Stimulated activated CD8-positive, alpha-beta memory T cell treated with anti-CD3 and anti-CD28 coated beads, Interleukin-12 subunit alpha, Interleukin-12 subunit beta, amount 100 ng/mL, for 4 hours (primary cell): ENCODE measurements at places on chromosomes 1 and 21.

- DNase-seq = no peak
Measured at GRCh38 chr1:183195142-183195574, 9.1 kb downstream of the LAMC2 start.

DNA sequence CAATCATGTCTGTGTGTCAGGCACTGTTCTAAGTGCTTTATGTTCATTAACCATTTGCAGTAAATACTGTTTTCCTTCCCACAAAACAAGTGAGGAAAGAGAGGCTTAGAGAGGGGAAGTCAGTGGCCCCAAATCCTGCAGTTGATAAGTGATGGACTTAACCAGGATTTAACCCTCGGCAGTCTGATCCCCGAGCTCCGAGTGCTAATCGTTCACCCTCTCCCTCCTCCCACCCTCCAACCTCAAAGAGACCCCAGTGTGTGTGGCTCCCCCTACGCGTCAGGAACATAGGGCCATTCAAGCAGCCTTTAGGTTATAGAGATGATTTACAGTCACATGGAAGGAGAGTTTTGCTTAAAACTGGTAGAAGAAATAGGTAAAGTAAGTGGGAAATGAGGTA lies 47.2 kb downstream of the SCCPDH start:
- no peak for DNase-seq

DNA sequence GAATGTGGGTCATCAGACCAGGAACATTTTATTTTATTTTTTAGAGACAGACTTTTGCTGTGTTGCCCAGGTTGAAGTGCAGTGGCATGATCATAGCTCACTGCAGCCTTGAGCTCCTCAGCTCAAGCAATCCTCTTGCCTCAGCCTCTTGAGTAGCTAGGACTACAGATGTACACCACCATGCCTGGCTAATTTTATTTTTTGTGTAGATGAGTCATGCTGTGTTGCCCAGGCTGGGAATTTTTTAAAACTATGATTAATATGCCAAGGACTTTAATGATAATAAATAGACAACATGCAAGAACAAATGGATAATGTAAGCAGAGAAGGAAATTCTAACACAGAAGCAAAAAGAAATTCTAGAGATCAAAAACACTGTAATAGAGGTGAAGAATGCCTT lies 142.4 kb downstream of the AK5 start:
- DNase-seq = no peak

- DNase-seq = no peak
Measured at GRCh38 chr1:245129319-245130240, 25.2 kb upstream of the KIF26B start.

DNA sequence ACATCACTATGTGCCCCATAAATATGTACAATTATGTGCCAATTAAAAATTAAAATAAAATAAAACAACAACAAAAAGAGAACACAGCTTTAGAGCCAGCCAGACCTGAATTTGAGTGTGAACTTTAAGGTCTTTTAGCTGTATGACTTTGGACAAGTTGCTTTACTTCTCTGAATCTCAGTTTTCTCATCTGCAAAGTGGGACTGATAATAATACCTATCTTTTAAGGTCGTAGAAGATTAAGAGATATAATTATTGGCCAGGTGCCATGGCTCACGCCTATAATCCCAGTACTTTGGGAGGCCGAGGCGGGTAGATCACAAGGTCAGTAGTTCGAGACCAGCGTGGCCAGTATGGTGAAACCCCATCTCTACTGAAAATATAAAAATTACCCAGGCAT lies 3.3 kb upstream of the VPS72 start:
- no peak for DNase-seq

GRCh38 chr1:152220166-152221163 lies 3.5 kb downstream of the HRNR start:
- no peak for DNase-seq

GRCh38 chr1:149927056-149927562 lies 494 bp downstream of the SF3B4 start:
- DNase-seq = no peak

GRCh38 chr1:87368907-87369306 lies 40.2 kb downstream of the LMO4 start:
- DNase-seq = no peak

DNA sequence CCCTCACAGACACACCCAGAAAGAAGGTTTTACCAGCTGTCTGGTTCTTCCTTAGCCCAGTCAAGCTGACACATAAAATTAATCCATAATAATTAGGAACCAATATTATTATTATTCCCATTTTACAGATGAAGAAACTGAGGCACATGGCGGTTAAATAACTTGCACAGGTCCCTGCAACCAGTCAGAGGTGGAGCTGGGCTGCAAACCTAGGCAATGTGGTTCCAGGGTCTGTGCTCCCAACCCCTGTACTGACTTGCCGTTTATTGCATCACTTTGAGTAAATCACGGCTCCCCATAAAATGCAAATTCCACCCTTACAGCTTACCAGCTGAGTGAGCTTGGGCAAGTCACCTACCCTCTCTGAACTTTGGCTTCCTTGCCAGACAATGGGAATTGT lies 179.2 kb upstream of the POU3F1 start:
- no peak for DNase-seq

DNA sequence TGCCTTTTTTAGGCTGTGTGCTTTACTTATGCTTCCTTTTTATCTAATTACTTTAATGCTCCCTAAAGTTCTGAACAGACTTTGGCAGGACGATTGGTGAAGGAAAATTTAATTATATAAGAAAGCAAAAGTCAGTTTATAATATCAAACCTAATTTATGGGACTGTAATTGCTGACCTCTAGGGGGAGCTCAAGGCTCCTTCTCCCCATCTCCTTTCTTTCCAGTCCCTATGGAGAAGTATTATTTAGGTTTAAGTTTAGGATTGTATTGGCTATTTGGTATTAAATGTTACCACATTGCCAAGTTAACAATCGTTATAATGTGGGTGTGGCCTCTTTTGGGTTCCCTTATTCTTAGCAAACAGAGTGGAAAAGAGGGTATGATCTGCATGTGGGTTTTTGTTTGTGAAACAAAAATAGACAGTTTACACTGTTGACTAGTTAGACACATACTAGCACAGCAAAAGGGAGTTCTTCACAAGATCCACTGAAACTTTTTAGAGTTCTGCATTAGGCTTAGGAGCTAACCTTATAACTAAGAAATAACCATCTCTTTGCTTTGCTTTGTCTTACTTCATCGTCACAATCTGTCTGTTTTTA lies 48.2 kb upstream of the TNFSF4 start:
- no peak for DNase-seq

DNA sequence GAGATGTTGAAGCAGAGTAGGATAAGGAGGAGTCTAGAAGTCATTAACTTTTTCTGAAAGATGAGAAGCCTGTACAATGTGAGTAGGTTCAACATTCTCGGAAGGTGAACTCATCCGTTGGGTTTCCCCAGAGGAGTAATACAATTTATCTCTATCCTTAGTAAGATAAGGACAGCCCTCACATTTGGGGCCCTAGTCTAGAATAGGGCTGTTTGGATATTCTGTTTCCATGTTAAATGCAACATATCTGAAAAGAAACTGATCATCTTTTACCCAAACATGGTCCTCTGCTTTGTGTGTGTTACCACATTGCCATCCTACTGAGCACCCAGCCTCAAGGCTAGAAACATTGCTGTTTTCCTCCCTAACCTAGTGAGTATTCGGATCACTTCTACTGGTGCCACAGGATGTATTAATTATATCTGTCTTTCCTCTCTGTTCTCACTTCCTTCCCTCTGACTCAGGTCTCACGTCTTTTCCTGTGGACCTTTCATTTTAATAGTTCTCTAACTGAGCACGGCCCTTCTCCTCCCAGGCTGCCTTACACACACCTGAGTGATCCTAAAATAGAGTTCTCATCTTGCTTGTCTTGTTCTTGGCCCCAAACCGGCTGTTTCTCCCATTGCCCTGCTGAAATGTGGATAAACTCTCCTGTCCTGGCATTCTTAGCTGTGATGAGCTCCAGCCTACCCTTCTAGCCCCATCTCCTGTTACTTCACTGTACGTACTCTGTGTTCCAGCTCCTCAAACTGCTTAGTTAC lies 91.7 kb downstream of the CDC14A start:
- DNase-seq = no peak

DNA sequence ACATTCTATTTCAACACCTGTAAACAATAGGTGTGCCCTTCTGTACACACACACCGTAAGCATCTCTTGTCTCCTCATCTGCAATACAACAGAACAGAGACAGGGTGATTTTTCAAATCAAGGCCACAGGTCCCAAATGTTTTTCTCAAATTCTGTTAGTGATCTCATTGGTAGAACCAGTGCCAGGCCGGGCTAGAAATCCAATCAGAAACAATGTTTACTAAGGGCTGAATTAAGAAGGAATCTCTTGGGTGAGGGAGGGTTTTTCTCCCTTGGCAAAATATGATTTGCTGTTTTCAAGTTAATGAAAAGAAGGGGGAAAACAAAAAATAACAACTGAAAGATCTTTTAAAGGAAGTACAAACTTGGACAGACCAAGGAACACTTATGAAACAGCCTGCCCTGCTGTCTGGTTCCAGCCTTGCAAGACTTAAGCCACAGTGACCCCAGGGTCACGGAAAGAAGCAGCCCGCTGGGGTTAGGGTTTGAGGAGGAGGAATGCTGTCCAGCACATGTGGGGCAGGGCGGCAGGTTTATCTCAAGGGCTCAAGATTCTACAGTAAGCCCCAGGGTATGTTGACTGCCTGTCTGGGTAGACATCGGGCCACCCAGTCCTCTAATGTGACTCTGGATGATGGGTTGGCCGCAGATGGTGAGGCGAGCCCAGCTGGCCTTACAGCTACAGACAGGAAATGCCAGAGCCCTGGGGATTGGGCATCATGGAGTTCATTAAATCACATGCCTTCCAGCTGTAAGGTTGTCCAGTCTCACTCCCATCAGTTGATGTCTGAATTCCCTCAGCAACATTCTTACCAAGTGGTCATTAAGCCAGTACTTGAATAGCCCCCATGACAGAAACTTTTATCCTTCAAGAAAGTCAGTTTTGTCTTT lies 73.3 kb upstream of the SLC44A3 start:
- DNase-seq = no peak

DNA sequence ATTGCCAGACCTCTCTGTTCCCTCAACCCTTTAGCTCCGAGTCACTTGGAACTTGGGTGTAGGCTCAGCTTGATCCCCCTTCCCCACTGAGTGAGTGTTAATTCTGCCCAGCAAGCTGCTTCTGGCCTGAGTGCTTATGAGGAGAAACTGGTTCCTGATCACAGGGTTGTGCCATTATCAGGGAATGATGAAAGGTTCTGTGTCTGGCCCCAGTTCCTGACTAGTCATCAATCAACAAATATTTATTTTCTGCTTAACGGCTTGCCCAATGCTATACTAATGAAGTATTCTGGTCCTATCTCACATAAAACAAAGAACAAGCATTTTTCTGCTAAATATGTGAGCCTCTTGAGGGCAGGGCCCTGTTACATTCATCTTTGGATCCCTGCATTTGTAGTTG lies 20.8 kb downstream of the CC2D1B start:
- DNase-seq = no peak

DNA sequence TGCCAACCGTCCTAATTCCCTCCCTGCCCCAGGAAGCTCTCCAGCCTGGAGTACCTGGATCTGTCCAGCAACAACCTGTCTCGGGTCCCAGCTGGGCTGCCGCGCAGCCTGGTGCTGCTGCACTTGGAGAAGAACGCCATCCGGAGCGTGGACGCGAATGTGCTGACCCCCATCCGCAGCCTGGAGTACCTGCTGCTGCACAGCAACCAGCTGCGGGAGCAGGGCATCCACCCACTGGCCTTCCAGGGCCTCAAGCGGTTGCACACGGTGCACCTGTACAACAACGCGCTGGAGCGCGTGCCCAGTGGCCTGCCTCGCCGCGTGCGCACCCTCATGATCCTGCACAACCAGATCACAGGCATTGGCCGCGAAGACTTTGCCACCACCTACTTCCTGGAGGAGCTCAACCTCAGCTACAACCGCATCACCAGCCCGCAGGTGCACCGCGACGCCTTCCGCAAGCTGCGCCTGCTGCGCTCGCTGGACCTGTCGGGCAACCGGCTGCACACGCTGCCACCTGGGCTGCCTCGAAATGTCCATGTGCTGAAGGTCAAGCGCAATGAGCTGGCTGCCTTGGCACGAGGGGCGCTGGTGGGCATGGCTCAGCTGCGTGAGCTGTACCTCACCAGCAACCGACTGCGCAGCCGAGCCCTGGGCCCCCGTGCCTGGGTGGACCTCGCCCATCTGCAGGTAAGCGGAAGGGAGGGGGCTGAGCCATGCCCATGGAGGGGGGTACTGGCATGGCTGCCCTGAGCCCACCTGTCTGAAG lies 16.5 kb downstream of the PODN start:
- no peak for DNase-seq

DNA sequence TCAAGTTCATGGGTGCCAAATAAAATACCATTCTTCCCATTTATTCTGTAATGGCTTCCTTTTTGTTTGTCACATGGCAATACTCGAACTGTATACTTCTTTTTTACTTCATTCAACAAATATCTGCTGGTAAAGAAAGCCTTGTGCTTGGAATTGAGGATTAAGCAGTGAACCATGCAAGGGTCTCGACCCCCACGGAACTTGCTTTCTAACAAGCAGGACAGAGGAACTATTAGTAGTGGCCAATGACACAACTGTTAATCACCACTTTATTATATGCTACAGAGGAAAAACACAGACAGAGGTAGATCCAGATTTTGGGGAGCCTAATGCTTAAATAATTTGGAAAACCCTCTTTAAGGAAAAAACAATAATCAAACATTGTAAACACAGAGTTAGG lies 542.2 kb downstream of the DPYD start:
- no peak for DNase-seq

GRCh38 chr1:150387200-150387599 lies 23.3 kb downstream of the RPRD2 start:
- no peak for DNase-seq

DNA sequence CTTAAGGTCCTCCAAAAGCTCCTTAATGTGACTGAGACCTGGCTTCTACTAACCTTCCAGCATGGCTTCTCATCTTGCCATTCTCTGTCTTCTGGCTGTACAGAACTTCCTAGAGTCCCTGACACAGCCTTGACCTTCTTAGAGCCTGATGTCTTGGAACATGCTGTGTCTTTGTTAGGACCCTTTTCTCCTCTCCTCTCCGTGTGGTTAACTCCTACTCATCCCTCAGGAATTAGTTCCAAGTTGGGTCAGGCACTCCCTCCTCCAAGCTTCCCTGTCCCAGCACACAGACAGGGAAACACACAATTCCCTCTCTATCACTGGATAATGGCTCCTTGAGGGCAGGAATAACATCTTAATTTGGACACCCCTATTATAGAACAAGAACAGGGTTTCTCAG lies 275.4 kb upstream of the USP24 start:
- no peak for DNase-seq

- DNase-seq = no peak
Measured at GRCh38 chr1:222331340-222331739, 216.6 kb downstream of the HHIPL2 start.

DNA sequence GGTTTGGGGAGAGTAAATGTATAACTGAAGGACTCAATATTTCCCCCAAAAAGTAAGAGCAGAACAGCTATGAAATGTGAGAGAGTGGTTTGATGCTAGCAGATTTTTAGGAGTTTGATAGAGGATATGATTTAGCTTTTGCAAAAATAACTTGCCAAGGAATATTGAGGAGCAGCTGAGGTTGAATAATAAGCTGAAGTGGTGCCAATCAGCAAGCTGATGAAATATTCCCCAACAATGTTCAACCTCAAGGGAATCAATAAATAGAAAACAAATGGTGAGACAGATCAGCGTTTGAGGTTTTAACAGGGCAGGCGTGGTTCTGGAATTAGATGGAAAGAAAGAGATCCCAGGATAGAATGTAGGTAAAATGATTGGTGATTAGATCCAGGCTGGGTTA lies 413.4 kb upstream of the ADAMTS5 start:
- no peak for DNase-seq
